Muscle of leg (tissue), 16 donors: ENCODE measurements at places on chromosomes 2 and 18. TPM values are rescaled to one million over a fixed set of nuclear protein-coding genes. Genes with fewer than 3 reads are reported as not detected.

DNA sequence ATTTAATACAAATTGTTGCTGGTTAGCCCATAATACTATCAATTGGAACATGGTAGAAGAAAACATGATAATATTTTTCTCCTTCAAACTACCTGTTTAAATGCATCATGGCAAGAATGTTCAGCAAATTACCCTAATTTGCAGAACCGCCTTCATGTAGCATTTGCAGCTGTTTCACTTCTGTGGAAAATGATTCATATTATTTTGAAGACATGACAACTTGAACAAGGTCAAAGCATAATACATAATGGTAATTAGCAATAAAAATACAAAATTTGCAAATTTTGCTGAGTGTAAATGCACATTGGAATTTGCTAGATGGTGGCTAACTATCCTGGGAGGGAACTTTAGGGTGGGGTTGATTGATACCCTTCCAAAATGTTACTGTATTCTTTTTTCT lies 30.8 kb downstream of the ADAM23 start:
- H3K4me1 ChIP-seq = no peaks in the 10 kb centered on the region
- no peak overlapping the region for H3K4me3 ChIP-seq
- DNase-seq = no peak
- H3K27me3 ChIP-seq = no peaks in the 10 kb centered on the region
- no peak overlapping the region for H3K27ac ChIP-seq

GRCh38 chr18:44799907-44800421 lies 119.3 kb downstream of the SETBP1 start:
- H3K4me1 ChIP-seq = peaks cover 19% of the 10 kb centered on the region
- H3K36me3 ChIP-seq = peaks cover 11% of the 10 kb centered on the region
- H3K27ac ChIP-seq = no peak overlapping the region
- no peak overlapping the region for H3K4me3 ChIP-seq

DNA sequence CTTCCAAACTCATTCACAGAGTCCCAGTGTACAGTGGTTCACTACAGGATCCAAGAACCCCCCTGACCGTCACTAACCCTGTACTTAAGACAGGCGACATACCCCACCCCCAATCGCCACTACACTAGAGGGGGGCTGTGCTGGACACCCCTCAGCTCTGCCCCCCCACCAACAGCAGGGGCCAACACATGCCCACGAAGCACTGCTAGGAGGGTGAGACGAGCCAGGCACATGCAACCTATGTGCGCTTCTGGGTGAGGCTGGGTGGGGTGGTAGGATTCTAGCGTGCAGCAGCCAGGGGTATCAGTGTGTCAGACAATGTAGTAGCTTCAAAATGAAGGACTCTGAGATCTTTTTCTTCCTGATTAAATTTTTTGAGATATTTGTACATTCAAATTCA lies 67.8 kb downstream of the UXS1 start:
- no peaks in the 10 kb centered on the region for H3K27me3 ChIP-seq
- peaks cover 5% of the 10 kb centered on the region for H3K4me1 ChIP-seq
- H3K36me3 ChIP-seq = peaks cover 33% of the 10 kb centered on the region
- no peak overlapping the region for H3K4me3 ChIP-seq
- no peak overlapping the region for H3K27ac ChIP-seq
- DNase-seq = no peak

Gene B4GALT6
- 3.9 TPM for total RNA-seq

DNA sequence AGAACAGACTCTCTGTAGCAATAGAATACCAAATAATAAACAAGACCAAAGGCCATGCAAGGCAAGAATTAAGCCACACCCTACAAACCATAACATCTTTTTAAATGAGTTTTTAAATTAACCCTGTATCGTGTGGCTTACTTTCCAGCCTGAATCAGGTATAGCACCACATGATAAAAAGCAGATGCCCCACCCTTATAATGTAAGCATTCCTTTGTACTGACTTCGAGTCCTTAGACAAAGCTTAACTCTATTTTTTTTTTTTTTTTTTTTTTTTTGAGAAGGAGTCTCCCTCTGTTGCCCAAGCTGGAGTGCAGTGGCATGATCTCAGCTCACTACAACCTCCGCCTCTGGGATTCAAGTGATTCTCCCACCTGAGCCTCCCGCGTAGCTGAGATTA lies 1.7 kb upstream of the C2orf42 start:
- H3K27me3 ChIP-seq = no peaks in the 10 kb centered on the region
- H3K36me3 ChIP-seq = no peaks in the 10 kb centered on the region
- H3K4me3 ChIP-seq = no peak overlapping the region
- peaks cover 3% of the 10 kb centered on the region for H3K4me1 ChIP-seq

- no peak overlapping the region for H3K4me3 ChIP-seq
- H3K4me1 ChIP-seq = peaks cover 7% of the 10 kb centered on the region
- H3K27ac ChIP-seq = no peak overlapping the region
- no peak for DNase-seq
These were observed 371.2 kb downstream of the INSIG2 start for GRCh38 chr2:118459426-118459825.

Gene WNT6
- 0.09 TPM for total RNA-seq

DNA sequence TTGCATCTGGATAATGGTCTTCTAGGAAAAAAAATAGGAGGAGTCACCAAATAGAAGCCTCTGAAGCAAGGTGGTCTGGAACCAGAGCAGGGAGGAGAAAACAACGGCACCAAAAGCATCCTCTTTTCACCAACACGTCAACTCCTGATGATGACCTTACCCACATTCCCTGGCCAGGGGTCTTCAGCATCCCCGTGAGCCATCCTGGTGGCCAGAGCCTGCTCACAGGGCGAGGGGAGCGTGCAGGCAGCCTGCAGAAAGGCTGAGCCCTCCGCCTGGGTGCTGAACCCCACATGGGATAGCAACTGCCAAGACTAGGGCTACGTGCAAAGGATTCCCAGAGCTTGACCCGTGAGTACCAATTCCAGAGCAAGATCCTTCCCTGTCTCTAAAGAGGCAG lies 191.0 kb downstream of the NDUFA10 start:
- peaks cover 23% of the 10 kb centered on the region for H3K4me1 ChIP-seq
- H3K27me3 ChIP-seq = no peaks in the 10 kb centered on the region
- H3K36me3 ChIP-seq = no peaks in the 10 kb centered on the region

DNA sequence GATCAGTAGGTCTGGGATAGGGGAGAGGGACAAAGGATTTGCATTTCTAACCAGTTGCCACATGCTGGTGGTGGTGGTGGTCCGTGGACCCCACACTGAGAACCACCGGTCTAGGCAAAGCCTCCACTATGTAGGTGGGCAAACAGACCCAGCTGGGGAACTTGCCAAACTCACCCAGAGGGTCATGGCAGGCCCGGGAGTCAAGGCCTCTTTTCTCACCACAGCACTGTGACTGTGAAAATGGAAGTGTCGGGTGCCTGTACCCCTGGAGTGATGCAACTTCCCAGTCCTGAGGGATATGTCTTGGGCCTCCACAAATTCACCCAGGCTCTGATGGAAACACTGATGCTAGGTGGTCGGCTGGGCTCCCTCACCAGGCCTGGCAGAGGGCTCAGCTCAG lies 101.2 kb upstream of the SMAD2 start:
- no peaks in the 10 kb centered on the region for H3K36me3 ChIP-seq
- no peak overlapping the region for H3K27ac ChIP-seq
- no peaks in the 10 kb centered on the region for H3K27me3 ChIP-seq
- no peak overlapping the region for H3K4me3 ChIP-seq
